SIG-M5 (cell line): ENCODE measurements at places on chromosomes 5 and 9.

GRCh38 chr9:78029551-78030295, 1.9 kb downstream of the GNAQ start:
- no peak for DNase-seq

- DNase-seq, result no peak
Observed at GRCh38 chr9:116589392-116590354, 97.4 kb upstream of the TRIM32 start.

GRCh38 chr5:166285361-166285760, 2006.1 kb upstream of the WWC1 start:
- no peak for DNase-seq

- DNase-seq, result no peak
Observed at GRCh38 chr5:6396836-6397535, 18.6 kb upstream of the MED10 start.

DNA sequence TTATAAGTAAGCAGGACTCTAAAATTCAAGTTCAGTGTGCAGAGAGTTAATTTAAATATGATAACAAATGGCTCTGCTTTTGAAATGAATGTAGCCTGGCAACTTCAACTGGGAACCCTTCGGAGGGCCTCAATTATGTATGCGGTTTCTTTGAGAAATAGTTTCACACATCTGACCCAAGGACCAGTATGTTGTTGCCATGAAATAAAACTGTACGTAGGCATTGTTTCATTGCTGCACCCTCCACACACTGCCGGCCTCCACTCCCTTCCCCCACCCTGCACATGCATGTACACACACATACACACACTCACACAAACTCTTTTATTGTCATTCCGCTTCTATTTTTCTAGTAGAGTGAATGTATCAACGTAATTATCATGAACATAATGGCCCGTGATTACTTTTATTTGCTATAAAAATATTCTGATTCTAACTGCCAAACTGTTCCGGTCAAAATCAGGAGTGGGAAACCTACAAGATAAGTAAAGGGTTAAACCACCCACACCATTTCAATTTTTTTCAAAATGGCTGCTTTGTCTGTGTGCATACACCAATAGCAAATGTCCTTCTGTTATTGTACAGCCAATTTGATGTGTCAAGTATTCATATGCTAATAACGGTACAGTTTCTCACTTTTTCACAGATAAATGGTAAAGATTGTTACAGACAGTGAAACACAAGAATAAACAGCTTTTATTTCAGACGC, 215.5 kb upstream of the TMEM161B start:
- DNase-seq, result no peak

- DNase-seq, result no peak
Observed at GRCh38 chr9:126933334-126933980, 18.9 kb downstream of the RALGPS1 start.

DNA sequence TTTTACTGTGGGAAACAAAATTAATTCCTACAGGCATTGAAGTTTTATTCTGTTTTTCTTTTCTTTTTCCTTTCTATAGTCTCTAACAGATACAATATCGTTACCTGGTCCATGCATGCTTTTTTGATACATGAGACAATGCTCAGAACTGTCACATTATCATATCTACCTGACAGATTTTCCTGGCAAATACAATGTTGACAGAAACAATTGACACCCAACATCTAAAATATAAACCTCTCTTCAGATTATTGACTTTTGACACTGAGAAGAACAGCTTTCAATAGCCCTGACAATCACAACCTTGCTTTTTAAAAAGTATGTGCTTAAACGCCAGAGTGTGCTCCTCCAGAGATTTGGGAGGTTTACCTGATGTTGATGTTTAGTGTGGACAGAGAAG, 2334.6 kb upstream of the WWC1 start:
- no peak for DNase-seq

GRCh38 chr9:77251050-77251449, 73.7 kb downstream of the VPS13A start:
- no peak for DNase-seq

- DNase-seq, result no peak
Observed at GRCh38 chr5:3429962-3430361, 165.7 kb upstream of the IRX1 start.

DNA sequence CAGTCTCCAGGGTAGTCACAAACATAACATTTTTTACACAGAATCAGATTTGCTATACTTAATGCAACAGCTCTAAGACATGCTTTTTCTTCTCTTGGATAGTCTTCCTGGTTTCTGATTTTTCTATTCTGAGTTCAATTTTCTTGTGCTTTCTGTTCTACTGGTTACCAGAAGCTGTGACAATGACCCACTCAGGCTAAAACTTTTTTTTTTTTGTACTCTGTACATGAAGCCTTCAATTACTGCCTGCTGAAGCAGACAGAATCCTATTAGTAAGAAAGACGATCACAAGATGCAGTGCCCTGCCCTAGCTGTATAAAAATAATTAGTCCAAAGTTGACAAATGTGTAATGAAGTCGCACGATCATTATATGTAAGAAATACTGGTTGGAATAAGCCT, 231.1 kb upstream of the TBCA start:
- no peak for DNase-seq

DNA sequence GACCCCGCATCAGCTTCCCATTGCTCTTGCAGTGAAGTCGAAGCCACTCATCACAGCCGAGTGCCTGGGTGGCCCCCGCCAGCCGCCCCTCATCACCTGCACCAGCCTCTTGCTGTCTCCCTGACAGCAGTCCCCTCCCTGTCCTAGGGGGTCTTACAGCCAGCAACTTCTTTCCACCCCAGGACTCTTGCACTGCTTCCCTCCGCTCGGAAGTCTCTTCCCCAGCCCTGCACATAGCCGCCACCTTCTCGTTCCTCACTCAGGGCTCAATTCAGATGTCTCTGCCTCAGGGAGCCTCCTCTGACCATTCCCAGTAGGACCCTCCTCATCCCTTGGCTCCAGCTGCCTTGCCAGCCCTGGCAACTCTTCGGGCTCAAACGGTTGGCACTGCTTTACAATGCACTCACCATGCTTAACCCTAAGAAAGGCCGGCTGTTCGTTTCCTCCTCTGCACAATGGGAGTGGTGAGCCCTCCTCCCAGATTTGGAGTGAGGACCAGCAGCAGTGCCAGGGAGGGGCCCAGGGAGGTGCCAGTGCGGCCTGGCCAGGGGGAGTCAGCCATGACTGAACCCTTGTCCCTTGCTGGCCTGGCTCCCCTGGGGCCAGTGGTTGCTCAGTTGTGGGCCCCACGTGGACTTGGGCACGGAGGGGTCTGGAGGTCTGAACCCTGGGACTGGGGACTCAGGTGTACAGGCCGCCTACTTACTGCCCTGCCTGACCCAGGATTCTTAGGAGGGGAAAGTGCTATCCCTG, 6.1 kb downstream of the TCF7 start:
- DNase-seq, result no peak

DNA sequence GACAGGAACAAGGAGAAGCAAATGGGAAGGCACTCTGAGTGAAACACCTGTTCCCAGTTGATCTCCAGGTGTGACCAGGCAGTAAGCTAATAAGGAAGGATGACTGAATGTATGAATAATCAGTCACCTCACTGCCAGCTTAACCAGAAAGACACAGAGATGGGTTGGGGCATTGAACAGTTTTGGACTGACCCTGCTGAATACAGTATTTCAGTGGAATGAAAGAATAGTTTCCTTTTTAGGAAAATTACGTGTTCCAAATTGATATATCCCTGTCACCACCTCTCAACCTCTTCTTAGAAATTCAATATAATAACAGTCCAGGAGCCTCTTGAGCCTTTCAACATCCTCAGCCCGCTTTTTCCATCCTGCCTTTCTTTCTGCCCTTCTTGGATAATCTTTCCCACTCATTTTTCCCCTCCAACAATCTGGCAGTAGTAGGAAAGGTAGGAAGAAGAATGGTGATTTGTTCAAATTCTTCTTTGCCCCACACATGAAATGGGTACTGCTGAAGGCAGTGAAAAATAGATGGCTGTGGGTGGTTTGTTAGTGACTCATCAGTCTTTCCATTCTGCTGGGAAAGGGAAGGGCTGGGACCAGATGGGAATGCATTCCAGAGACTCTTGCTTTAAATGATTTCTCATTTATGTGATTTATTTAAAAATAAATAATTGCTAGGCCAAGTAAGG, 117.9 kb downstream of the ZSWIM6 start:
- no peak for DNase-seq

DNA sequence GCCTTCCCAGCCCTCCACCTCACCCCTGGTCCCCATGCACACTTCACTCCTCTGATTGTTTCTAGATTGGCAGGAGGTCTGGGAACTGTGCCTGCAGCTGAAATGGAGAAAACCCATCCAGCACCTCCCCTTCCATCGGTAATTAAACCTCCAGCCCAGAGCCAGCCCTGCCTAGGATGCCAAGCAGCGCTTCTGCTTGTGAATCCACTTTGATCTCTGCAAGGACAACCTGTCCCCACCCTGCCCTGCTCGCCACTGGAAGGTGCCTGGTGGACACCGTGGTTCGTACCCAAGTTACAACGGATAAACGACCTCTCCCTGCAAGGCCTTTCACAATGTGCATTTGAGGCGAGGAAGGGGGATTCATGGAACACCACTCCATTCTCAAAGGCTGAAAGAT, 50.6 kb downstream of the IRX2 start:
- no peak for DNase-seq

GRCh38 chr5:83564069-83564749, 92.7 kb downstream of the VCAN start:
- DNase-seq, result no peak

DNA sequence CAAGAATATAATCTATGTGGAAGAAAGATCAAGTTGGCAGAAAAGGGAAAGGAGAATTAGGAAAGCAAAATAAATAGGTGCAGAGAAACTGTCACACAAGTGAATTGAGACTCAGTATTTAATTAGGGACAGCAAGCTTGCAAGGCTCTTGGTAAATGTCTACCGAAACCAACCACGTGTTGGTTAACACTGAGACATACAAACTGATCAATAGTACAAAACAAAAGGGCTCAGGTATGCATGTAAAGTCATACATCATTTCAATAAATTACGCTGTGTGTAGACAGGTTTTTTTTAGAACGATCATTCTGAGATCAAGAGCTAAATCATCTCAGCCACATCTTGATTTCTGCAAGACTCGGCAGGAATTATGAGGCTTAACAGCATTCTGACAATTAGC, 225.4 kb downstream of the EBF1 start:
- DNase-seq, result no peak

- DNase-seq, result no peak
Observed at GRCh38 chr5:64659289-64659688, 31.0 kb upstream of the SHISAL2B start.

- no peak for DNase-seq
Observed at GRCh38 chr5:50975840-50976239, 309.4 kb downstream of the PARP8 start.

DNA sequence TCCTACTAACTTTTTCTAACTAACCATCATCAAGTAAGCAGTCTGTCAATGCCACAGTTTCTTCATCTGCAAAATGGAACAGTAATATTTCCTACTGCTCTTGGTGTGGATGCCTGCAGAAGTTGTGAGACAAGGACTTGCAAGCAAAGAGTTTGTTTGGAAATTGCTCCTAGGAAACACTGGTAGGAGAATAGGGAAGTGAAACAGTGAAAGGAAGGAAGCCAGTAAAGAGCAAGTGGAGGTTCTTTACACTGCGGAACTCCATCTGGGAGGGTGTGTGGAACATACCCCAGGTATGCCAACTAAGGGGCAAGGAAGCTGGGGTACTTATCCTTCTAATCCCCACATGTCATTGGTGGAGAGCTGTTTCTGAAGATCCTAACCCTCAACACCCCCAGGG, 119.9 kb downstream of the FOXD1 start:
- peak; percentile 9 for DNase-seq

GRCh38 chr9:76302543-76302942, 91.7 kb downstream of the RFK start:
- DNase-seq, result no peak

GRCh38 chr5:32664523-32664922, 46.6 kb upstream of the NPR3 start:
- DNase-seq, result no peak

- no peak for DNase-seq
Observed at GRCh38 chr5:148386041-148386440, 2.3 kb downstream of the FBXO38 start.

GRCh38 chr9:38649731-38650363, 29.5 kb upstream of the ANKRD18A start:
- DNase-seq, result no peak

DNA sequence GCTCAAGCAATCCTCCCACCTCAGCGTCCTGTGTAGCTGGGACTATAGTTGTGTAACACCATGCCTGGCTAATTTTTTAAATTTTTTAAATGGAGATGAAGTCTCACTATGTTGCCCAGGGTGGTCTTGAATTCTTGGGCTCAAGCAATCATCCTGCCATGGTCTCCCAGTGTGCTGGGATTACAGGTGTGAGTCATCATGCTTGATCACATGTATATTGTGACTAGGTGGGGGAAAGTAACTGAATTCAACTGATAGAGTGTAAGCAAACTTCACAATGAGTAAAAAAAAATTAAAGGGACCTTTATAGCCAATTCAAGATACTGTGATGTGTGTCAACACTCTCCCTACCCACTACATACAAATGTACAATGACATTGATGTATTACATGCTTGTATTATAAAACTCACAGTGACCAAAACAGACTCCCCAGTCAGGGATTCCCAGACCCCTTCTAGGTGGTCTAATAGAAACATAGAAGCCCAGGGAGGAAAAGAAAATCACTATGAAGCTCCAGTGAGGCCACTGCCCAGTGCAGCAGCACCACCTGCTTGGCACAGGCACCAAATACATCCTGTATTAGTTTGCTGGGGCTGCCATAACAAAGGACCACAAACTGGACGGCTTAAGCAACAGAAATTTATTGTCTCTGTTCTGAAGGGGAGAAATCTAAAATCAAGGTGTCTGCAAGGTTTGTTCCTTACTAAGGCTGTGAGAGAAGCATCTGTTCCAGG, 8.8 kb downstream of the PLGRKT start:
- DNase-seq, result no peak

DNA sequence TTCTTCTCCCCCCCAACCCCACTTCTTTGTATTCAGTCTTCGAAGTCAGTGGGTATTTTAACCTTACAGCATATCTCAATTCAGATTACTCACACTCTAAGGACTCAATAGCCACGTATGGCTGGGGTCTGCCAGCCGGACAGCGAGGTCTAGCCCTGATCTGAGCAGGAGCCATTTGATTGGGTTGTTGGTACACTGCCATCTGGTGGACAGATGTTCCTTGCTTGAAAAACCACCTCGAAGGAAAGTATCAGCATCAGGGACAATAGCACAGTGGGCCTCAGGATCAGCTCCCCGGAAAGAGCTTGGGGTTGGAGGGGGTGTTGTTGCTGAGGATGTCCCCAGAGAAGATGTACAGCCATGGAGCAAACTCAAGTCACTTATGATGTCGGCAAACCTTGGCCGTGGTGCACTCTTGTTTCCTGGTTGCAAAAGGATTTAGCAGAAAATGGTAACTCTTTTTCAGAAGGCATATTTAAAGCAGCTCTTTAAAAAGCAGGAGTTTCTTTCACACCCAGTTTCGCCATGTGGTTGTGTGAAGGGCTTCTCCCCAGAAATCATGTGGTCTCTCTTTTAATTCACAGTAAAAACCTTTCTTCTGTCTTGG, 31.7 kb upstream of the KCNMB1 start:
- no peak for DNase-seq

- DNase-seq, result no peak
Observed at GRCh38 chr9:81849631-81850259, 78.5 kb upstream of the SPATA31D4 start.
